Activated naive CD4-positive, alpha-beta T cell treated with anti-CD3 and anti-CD28 coated beads for 36 hours (primary cell): ENCODE measurements at places on chromosomes 7 and 10. TPM values are rescaled to one million over a fixed set of nuclear protein-coding genes. Genes with fewer than 3 reads are reported as not detected.

DNA sequence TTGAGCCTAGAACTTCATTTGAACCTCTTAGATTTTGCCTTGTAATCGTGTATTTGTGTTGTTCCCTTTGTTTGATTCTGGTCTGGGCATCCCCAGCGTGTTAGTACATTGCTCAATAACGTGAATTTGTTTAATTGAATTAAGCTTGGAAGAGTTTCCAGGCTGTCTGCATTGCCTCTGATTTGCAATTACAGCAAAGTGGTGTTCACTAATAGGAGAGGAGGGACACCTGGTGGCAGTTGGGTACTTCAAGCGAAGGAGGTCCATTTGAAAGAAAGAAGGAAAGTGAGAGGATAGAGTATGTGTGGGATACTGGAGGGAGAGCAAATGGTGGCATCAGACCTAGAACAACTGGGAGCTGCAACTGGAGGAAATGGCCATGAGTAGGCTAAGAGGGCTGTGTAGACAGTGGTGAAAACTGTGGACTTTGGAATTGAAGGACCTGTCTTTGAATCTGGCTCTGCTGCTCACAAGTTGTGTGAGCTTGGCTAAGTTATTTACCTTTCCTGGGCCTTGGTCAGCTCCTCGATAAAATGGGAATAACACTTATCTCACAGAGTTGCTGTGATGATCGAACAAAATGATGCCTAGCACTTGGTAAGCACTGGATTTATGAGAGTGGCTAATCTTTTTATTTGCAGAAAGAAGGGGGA, 15.1 kb downstream of the LSMEM1 start:
- DNase-seq = peak; percentile 66
- H3K27ac ChIP-seq = no peak overlapping the region
- no peaks in the 10 kb centered on the region for H3K36me3 ChIP-seq
- no peak overlapping the region for H3K4me3 ChIP-seq
- peaks cover 2% of the 10 kb centered on the region for H3K27me3 ChIP-seq

The HOXA3 gene
- not detected for total RNA-seq

DNA sequence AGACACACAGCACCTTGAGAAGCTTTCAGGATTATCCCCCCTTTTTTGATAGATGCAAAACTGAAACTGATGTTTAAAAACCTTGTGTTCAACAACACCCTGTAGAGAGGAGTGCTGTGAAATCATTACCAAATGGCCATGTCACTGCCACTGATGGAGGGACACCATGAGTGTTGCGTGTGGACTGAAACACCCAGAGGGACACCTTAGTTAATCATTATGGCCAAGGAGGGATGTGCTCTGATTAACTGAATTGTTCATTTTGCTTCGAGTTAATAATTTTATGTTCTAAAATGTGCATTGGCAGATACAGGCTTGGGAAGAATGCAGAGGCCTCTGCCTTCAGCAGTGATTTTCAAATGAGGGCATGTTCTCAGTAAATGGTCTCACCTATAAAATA, 226.0 kb downstream of the KLF6 start:
- DNase-seq = no peak
- no peak overlapping the region for H3K4me3 ChIP-seq
- H3K36me3 ChIP-seq = no peaks in the 10 kb centered on the region
- H3K27me3 ChIP-seq = no peaks in the 10 kb centered on the region
- H3K4me1 ChIP-seq = peaks cover 8% of the 10 kb centered on the region
- H3K27ac ChIP-seq = no peak overlapping the region

- DNase-seq = no peak
- peaks cover 34% of the 10 kb centered on the region for H3K27me3 ChIP-seq
- H3K4me3 ChIP-seq = peak overlapping the region; percentile 15
- H3K4me1 ChIP-seq = peaks cover 19% of the 10 kb centered on the region
- H3K36me3 ChIP-seq = no peaks in the 10 kb centered on the region
- no peak overlapping the region for H3K27ac ChIP-seq
These were observed 1.6 kb downstream of the ACHE start for GRCh38 chr7:100893910-100894721.

GRCh38 chr7:107972075-107972482, 30.9 kb downstream of the LAMB1 start:
- peaks cover 2% of the 10 kb centered on the region for H3K27me3 ChIP-seq
- H3K36me3 ChIP-seq = no peaks in the 10 kb centered on the region
- no peak overlapping the region for H3K4me3 ChIP-seq
- DNase-seq = no peak

- no peaks in the 10 kb centered on the region for H3K36me3 ChIP-seq
- H3K4me3 ChIP-seq = no peak overlapping the region
- no peaks in the 10 kb centered on the region for H3K4me1 ChIP-seq
- H3K27me3 ChIP-seq = no peaks in the 10 kb centered on the region
These were observed 431.8 kb downstream of the RPS24 start for GRCh38 chr10:78465431-78465830.

GRCh38 chr7:75649462-75649861, 89.3 kb downstream of the HIP1 start:
- no peaks in the 10 kb centered on the region for H3K27me3 ChIP-seq
- no peaks in the 10 kb centered on the region for H3K36me3 ChIP-seq
- no peak for DNase-seq

The IFIT2 gene
- 39.4 TPM for total RNA-seq

The GDF10 gene
- total RNA-seq = 0.12 TPM

DNA sequence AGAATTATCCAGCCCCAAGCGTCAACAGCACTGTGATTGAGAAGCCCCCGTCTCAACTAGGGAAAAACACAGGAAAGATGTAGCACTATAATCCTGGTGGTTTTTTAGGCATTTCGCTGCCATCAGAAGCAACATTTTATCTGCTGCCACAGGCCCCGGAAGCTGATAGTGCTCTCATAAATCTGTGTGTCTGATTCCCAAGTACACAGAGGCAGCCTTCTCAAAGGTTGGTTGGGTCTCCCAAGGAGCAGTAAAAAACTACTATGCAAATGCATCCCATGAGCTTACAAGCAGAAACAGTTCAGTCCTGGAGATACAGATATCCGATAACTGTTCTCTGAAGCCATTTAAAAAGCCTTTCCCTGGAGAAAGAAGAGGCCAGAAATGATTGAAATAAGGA, 45.8 kb upstream of the LYZL1 start:
- peaks cover 6% of the 10 kb centered on the region for H3K27me3 ChIP-seq
- H3K27ac ChIP-seq = no peak overlapping the region
- no peaks in the 10 kb centered on the region for H3K36me3 ChIP-seq
- no peak overlapping the region for H3K4me3 ChIP-seq
- DNase-seq = no peak
- H3K4me1 ChIP-seq = no peaks in the 10 kb centered on the region

DNA sequence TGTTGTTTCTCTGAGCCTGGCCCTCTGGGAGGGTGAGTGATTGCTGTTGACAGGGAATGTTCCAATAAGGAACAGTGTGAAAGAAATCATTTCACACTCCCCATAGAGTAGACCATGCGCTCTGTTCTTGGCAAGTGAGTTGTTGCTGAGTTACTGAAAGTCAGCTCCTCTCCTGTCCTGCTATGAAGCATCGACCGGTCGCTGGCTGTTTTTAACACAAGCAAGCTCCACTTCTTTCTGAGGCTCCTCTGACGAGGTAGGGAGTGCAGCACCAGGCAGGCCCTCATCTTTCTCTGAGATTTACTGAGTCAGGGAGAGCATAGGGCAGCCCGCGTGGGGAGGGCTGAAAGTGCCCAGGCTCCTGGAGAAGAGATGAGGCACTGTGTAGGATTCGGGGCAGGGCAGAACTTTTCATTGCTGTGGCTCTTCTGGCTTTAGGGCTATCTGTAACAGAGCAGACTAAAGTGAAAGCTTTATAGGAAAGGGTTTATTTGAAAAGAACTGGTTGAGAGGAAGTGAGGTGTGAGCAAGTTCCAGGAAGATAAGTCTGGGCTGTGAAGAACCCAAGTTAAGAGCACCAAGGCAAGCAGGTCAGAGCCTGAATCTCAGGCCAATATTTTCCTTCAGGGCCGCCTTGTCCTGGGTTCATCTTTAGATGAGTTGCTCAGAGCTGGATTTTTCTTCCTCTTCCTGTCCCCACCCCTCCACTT, 332.2 kb downstream of the CCSER2 start:
- no peaks in the 10 kb centered on the region for H3K27me3 ChIP-seq
- no peak overlapping the region for H3K4me3 ChIP-seq
- H3K36me3 ChIP-seq = no peaks in the 10 kb centered on the region
- DNase-seq = no peak
- no peaks in the 10 kb centered on the region for H3K4me1 ChIP-seq

DNA sequence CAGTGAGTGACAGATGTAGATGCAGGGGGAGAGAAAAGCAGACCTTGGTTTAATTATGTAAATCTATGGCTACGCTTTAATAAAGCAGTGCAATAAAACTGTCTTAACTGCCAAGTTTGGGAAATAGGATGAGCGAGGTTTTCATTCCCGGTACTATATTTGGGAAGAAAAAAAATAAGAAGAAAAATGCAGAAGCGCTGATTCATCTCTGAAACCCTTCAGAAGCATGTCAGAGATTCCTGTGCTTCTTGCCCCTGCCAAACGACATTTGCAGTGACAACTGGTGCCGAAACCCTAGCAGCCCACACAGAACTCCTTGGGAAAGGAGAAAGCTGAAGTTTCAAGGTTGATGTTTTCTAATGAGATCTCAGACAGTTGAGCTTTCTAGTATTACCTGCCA, 380.7 kb downstream of the REEP3 start:
- H3K27ac ChIP-seq = no peak overlapping the region
- no peak for DNase-seq
- H3K4me1 ChIP-seq = no peaks in the 10 kb centered on the region
- H3K36me3 ChIP-seq = no peaks in the 10 kb centered on the region
- no peak overlapping the region for H3K4me3 ChIP-seq

The WNT16 gene
- total RNA-seq = not detected

The ZNF783 gene
- total RNA-seq = 6.8 TPM

DNA sequence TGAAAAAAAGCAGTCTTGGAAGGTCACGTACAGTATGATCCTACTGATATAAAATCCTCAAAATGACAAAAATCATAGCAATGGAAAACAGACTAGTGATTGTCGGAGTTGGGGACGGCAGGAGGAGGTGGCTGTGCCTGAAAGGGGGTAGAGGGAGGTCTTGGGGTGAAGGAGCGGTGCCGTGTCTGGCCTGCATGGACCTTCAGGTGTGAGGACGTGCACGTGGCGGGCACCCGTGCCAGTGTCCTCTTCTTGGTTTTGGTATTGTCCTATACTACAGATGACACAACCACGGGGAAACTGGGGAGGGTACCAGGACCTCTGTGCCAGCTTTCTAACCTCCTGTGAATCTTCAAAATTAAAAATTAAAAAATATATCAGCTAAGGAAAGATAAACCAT, 73.0 kb downstream of the COBL start:
- H3K27me3 ChIP-seq = peaks cover 6% of the 10 kb centered on the region
- H3K4me3 ChIP-seq = no peak overlapping the region
- no peaks in the 10 kb centered on the region for H3K36me3 ChIP-seq
- no peak for DNase-seq

The ZRANB1 gene
- total RNA-seq = 10.1 TPM

DNA sequence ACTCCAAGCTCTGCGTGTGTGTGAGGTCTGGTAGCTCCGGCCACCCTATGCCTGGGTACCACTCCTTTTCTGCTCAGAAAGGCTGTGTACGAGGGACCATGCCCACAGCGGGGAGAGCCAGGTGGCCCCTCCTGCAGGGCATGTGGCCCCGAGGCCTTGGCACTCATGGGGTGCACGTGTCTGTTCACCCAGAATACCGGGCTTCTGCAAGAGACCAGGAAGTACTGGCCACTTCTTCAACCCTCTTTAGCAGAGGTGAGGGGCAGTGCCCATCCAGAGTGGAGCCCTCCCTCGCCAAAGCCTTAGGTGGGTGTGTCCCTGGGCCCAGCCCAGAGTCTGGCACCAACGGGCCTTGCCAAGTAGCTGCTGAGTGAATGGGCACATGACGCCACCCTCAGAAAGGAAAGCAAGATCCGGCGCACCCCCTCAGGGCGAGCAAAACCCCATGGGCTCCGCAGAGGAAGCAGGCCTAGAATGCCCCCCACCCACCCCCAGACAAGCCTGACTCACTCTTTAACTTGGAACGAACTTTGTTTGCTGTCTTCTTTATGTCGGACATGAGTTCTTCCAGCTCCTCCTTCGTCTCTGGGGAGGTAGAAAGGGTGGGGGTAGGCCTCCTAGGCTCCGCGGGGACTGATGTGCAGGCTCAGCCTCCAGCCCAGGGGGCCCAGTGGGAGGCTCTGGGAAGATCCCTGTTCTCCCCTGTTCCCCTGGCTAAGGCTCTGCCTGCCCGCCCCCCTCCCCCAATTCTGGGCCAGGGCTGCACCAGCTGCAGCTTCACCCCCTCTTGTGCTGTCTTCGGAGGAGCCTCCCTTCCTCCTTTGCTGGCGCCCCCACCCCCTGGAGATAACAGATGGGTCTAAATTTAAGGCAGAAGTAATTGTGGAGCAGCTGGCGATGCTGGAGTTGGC, 14.6 kb downstream of the STX1A start:
- no peaks in the 10 kb centered on the region for H3K27me3 ChIP-seq
- H3K36me3 ChIP-seq = peaks cover 14% of the 10 kb centered on the region
- H3K27ac ChIP-seq = no peak overlapping the region
- H3K4me1 ChIP-seq = peaks cover 22% of the 10 kb centered on the region
- no peak for DNase-seq
